ENCODE measurements at places on chromosomes 13 and 19. TPM values are rescaled to one million over a fixed set of nuclear protein-coding genes. Genes with fewer than 3 reads are reported as not detected.

DNA sequence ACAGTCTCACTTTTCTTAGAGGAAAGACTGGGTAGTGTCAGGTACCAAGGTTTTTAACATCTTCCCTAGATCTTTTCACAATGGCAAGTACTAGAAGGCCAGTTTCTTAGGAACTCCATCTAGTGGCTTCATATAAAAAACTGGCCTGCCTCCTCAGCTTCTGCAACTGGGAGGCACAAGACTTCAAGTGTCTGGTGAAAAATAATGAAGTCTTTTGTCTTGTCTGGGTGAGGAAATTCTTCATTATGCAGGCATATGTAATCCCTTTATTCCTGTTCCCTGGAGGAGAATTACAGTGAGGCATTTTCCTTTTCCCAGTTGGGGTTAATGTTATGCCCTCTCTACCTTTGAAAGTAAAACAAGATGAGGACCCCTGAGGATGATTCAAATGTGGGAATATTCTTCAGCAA, 300.5 kb downstream of the NALCN start:
- H3K36me3 ChIP-seq, result no peaks in the 10 kb centered on the region
- H3K4me3 ChIP-seq, result no peak overlapping the region
- no peaks in the 10 kb centered on the region for H3K4me1 ChIP-seq
- DNase-seq, result no peak
- H3K27me3 ChIP-seq, result no peaks in the 10 kb centered on the region

DNA sequence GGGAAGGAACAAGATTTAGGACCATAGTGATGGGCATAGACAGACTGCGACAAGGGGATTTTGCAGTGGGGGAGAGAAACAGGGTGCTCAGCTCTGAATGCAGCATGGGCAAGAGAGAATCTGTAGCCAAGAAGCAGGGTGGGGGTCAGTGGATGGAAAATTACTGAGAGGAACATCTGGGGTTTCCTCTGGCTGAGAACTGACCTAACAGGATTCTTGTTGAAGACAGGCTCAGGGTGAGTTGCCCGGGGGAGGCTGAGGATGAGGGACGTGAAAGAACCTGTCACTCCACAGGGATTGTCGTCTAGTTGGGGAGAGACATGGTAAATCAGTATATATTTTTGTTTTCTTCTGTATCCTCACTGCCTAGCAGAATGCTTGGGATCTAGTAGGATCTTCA, 118.7 kb upstream of the PEG3 start:
- peaks cover 2% of the 10 kb centered on the region for H3K4me1 ChIP-seq
- no peak for DNase-seq
- no peak overlapping the region for H3K4me3 ChIP-seq
- H3K36me3 ChIP-seq, result no peaks in the 10 kb centered on the region
- peaks cover 6% of the 10 kb centered on the region for H3K27me3 ChIP-seq

DNA sequence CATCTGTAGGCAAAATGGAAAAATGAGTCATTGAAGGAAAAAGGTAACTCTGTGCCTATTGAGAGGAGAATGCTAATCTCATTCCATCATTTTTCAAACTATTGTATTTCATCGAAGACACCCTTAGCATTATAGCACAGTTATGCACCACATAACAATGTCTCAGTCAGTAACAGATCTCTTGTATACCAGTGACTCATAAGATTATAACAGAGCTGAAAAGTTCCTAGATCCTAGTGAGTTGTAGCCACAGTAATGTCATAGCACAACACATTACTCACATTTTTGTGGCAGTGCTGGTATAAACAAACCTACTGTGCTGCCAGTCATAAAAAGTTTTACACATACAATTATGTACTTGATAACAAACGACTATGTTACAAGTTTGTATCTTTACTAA, 1077.6 kb downstream of the DIAPH3 start:
- H3K27me3 ChIP-seq, result no peaks in the 10 kb centered on the region
- H3K4me3 ChIP-seq, result no peak overlapping the region
- no peak for DNase-seq
- H3K36me3 ChIP-seq, result no peaks in the 10 kb centered on the region
- H3K4me1 ChIP-seq, result no peaks in the 10 kb centered on the region
- no peak overlapping the region for H3K27ac ChIP-seq

GRCh38 chr19:54391589-54392061, 23.6 kb upstream of the TTYH1 start:
- H3K36me3 ChIP-seq, result no peaks in the 10 kb centered on the region
- H3K4me3 ChIP-seq, result no peak overlapping the region
- no peaks in the 10 kb centered on the region for H3K4me1 ChIP-seq
- H3K27me3 ChIP-seq, result peaks cover 14% of the 10 kb centered on the region
- DNase-seq, result no peak

GJB2 gene
- polyA plus RNA-seq, result 4.1 TPM

DCT gene
- 0.13 TPM for polyA plus RNA-seq
